ENCODE measurements at places on chromosomes 3 and 15.

DNA sequence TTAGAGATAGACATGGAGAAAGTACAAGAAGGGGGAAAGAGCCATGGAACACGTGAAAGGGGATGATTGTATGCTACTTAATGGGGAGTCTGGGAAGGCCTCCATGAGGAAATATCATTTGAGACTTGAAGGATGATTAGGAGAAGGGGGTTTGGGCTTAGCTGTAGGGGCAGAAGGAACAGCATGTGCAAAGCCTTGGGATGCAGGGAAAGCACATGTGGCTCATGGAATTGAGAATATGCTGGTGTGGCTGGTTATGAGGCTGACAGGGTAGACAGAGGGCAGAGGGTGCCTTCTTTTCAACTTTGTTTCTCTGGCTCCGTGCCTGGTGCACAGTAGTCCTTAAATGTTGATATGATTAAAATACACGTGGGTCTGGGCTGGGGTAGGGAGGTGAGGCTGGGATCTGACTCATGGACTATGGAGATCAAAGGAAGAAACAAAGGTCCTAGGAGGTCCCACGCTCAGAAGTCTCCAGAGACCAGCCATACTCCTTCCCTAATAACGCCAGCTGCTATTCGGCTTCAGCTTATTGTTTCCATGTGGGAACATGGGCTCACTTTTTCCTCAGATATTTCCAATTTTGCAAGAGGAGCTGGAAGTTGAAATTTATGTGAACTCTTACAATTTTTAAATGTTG is 1.1 kb downstream of the GTF2E1 start:
- no peak for DNase-seq

GRCh38 chr3:61414456-61414855 is 146.9 kb upstream of the PTPRG start:
- DNase-seq, result no peak

DNA sequence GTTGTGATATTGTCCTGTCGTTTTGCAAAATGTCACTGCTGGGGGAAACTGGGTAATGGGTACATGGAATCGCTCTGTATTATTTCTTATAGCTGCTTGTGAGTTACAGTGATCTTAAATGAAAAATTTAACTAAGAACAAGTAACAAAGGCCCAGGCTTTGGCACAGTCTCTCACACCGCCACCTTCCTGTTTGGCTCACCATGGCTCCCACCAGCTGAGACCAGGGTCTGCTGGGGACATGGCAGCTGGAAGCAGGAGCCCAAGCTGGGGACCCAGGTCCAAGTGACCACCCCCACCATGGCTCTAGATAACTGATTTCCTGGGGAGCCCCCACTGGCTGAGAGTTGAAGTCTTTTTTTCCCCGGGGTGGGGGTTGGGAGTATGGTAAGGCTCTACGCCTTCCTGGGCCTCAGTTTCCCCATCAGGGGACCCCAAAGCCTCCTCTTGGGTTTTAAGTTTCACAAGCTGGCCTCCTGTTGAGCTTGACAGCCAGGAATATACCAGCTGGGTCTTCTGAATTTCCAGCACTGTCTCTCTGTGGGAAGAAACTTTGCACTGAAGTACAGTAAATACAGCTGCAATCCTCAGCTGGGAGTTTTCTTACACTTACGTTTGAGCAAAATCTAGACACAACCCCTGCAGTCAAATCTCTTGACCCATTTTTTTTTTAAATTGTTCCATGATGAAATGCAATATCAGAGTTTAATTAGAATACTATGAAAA is 26.1 kb downstream of the ABTB1 start:
- DNase-seq, result no peak

DNA sequence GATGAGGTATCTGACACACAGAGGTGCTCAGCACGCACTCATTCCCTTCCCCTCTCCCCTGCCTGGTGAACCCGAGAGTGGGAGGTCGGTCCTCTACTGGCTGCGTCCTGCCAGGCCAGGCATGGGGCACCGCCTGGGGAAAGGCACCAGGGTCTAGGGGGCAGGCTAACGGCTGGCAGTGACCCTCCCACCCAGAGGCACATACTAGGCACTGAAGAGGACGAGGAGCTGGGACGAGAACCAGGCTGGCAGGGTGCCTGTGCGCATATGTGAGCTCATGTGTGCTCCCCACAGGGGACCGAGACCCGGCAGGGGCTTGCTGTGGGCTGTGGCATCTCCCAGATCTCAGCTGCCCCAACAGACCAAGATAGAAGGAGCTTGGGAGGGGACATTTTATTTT is 86.7 kb downstream of the IQSEC1 start:
- DNase-seq, result no peak

DNA sequence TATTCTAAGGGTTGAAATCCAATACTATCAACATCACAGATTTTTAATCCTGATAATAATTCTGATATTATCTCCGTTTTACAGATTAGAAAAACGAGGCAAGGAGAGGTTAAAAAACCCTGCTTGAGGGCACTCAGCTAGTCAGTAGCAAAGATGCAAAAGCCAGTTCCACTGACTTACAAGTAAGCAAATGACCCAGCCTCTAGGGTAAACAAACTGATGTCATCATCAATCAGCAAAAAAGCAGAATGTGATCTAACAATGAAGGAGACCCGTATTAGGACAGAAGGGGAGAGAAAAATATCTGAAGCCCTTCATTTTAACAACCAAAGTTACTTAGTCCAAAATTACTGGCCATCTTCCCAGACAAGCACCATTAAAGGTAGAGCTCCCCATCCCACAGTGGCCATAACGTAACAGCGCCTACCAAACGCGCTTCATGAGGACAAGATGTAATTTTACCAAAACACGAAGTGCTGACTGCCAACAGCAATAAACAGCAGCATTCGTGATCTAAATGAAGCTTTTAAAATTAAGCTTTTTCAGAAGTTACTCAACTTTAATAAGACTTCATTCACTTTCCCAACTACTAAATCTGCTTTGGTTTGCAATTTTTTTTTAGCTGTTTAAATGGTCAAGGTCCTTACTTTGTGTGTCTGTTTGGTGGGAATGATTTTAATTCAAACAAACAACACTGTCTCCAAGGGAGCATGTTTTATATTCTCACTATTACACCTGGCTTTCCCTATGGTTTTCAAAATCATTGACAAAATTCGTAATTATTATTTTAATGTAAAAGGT is 176.6 kb downstream of the OSBPL10 start:
- no peak for DNase-seq

- DNase-seq, result no peak
These were observed 70.3 kb downstream of the SENP2 start for GRCh38 chr3:185656321-185656840.

- DNase-seq, result no peak
These were observed 7.5 kb downstream of the MESP1 start for GRCh38 chr15:89743594-89743993.

- DNase-seq, result no peak
These were observed 144.5 kb upstream of the BCL6 start for GRCh38 chr3:187889601-187890404.

GRCh38 chr15:59298225-59298853 is 74.3 kb downstream of the MYO1E start:
- DNase-seq, result no peak

DNA sequence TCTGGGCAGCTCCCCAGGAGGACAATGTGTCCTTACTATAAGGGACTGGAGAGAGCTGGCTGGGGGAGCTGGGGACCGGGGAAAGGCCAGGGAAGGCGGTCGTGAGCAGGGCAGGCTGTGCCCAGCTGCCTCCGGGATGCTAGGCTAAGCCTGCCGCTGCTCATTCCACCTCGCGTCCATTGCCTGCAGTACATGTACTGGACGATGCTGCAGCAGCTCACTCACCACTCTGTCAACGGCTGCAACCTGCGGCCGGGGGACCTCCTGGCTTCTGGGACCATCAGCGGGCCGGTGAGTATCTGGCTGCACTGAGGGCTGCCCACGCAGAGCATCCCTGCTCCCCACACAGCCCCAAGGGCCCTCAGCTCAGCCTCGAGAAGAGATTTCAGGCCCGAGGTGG is 27.1 kb downstream of the FAH start:
- DNase-seq, result no peak

- DNase-seq, result no peak
These were observed 25.0 kb upstream of the GPR160 start for GRCh38 chr3:170012683-170013400.

GRCh38 chr3:138908846-138909245 is 38.1 kb downstream of the FOXL2 start:
- no peak for DNase-seq

GRCh38 chr15:25051399-25052154 is 96.8 kb downstream of the SNRPN start:
- no peak for DNase-seq

GRCh38 chr3:187921391-187922074 is 176.3 kb upstream of the BCL6 start:
- no peak for DNase-seq

DNA sequence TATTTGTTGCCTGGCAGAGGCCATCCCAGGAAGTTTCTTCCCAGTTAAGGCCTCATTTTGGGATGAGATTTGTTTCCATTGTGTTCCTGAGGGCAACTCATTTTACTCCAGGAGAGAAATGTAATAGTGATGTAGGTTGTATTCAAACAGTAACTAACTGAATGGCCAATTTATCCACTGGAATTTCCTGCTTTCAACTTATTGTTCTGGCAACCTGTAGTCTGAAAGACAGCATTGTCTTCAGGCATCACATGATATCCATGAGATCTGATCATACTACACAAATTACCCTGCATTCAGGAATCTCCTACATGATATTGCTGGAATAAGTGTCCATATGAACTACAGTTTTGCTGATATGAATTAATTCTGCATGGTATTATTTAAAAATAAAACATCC is 79.5 kb upstream of the FGF7 start:
- DNase-seq, result no peak

DNA sequence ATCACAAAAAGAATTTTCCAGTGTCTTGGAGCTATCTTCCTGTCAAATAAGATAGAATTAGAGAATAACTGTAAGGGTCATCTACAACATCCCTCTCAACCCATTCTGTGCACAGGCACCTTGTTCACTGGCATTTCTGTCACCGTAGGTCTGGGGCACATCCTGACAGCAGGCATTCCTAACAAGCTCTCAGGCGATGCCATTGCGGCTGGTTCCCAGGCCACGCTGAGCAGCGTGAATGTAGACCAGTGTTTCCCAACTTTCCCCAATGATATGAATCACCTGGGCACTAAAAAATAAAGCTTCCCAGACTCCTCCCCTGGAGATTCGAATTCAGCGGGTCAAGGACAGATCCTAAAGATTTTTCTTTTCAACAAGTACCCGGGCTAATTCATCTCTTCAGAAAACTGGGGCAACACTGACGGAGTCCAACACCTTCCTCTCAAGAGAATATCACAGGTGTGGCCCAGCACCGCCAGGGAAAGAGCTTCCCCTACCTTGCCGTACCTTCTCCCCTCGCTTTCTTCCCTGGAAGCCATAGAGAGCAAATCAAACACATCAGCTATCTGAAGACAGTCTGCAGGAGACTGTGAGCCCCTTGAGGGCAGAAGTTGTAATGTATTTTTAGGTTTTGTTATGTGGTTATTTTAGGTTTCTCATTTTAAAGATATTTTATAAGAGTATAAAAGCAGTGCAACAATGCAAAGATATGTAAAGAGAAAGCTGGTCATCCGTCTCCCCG is 143.4 kb downstream of the LIPC start:
- DNase-seq, result no peak

- no peak for DNase-seq
These were observed 11.2 kb downstream of the ANXA2 start for GRCh38 chr15:60386615-60387014.

DNA sequence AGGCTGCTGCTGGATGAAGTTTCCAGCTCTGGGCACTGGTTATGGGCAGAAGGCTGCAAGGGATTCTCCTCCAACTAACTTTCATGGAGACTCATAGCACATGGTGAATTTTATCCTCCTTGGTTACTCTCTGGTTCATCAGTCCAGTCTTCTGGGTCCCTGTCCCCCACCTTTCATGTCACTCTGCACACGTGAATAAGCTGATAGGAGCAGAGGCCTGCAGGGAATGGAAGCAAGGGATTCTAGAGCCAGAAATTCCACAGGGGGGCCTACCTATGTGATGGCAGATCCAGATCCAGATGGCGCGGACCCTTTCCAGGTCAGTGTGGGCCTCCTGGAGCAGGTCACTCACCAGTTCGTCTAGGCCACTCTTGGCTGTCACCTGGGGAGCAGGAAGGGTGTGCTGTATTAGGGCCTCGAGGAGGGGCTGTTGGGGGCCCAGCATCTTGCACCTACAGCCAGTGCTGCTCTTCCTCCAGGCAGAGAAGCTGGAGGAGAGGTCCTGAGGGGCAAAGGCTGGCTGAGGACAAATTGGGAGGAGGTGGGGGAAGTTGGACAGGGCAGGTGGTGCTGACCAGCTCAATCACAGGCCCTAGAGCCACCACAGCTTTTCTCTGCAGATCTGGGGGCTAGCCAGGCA is 30.2 kb downstream of the KY start:
- DNase-seq, result no peak

DNA sequence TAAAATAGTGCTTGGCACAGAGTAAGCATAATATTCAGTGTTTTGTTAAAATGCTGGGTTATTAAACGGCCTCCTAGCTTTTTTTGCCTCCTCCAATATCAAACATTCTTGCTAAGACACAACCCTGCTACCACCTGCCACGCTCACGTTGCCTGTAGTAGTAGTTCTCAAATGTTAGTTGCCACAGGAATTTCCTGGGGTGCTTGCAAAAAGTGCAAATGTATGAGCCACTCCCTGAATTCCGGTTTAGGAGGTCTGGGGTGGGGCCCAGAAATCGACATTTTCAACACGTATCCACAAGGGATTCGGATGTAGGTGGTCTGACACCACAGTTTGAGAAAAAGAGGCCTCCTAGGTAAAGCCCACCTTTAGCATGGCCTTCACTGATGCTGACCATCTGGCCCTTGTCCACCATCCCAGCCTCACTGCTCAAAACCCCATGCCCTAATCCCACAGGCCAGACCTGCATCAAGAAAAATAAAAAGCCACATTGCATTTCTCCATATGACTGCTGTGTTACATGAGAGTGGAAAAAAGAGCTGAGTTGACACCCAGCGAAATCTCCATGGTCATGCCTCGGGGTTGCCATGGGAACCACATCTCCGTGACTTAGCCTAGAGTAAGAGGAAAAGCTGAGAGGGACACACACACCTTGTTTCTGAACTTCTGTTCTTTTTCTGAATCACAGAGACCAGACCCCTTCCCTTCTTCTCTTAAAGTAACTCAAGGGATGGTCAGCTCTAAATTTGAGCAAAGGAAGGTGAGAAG is 116.4 kb upstream of the HES1 start:
- no peak for DNase-seq

DNA sequence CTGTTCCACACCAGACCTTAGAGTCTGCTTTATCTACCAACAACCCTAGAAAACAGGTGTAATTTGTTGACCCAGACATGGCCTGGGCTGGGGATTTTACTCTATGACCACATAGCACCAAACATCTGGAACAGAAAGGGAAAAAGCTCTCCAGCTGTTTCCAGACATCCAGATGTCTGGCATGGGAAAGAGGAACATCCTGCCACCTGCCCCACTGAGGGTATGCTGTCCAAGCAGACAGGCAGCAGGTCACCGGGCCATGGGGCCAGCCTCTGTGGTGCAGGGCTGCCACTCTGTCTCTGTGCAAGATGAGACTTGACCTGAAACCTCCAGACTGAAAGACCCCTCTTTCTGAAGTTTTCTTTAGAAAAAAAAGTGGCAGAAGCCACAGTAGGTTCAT is 359.3 kb upstream of the ICE2 start:
- no peak for DNase-seq

- no peak for DNase-seq
These were observed 36.5 kb downstream of the OXNAD1 start for GRCh38 chr3:16301507-16301906.
